Naive B cell (primary cell): ENCODE measurements at places on chromosomes 6 and 20. TPM values are rescaled to one million over a fixed set of nuclear protein-coding genes. Genes with fewer than 3 reads are reported as not detected.
A peak's percentile ranks its signal among the peaks of the same experiment; 100 is the strongest.

DNA sequence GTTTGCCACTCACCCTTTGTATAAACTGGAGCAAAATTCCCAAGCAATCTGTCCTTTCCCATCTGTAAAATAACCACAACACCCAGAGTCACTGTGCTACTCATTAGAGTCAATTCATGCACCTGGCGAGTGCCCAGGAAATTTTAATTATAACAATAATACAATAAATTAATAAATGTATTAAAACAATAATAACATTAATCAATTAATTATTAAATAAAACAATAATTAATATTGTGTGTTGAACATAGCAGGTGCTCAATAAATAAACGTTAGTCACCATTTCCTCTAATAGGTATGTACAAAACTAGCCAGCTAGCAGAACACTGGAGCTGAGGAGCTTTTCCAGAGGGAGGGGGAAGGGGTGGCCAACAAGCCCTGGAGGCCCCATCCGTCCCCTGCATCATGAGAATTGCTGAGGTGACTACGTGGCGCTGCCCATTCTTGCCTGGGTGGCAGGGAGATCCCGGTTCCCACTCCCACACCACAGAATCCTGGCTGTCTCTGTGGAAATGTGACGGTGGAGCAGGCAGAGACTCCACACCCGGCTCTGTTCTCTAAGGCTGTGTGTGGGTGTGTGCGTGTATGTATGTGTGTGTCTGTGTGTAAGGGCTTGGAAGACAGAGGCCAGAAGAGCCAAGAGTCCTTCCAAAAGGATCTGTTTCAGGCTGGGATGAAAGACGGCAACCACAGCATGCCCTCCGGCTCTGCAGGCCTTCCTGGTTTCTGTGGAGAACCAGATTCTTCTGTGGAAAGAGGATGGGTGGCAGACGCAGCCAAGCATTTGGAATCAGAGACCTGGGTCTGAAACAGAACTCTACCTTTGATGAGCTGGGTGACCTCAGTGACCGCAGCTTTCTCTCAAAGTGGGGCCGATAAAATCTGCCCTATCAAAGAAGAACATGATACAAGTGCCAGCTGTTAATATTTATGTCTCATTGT is 18.8 kb upstream of the EZR start:
- peak overlapping the region; percentile 87 for H3K27ac ChIP-seq
- no peaks in the 10 kb centered on the region for H3K36me3 ChIP-seq
- peaks cover 40% of the 10 kb centered on the region for H3K4me1 ChIP-seq
- H3K27me3 ChIP-seq = no peaks in the 10 kb centered on the region
- no peak for DNase-seq
- no peak overlapping the region for H3K4me3 ChIP-seq

GRCh38 chr6:73004861-73005260 is 220.4 kb downstream of the KHDC1L start:
- peaks cover 5% of the 10 kb centered on the region for H3K4me1 ChIP-seq
- H3K27me3 ChIP-seq = no peaks in the 10 kb centered on the region
- no peak overlapping the region for H3K27ac ChIP-seq
- no peak for DNase-seq
- peaks cover 22% of the 10 kb centered on the region for H3K36me3 ChIP-seq

DNA sequence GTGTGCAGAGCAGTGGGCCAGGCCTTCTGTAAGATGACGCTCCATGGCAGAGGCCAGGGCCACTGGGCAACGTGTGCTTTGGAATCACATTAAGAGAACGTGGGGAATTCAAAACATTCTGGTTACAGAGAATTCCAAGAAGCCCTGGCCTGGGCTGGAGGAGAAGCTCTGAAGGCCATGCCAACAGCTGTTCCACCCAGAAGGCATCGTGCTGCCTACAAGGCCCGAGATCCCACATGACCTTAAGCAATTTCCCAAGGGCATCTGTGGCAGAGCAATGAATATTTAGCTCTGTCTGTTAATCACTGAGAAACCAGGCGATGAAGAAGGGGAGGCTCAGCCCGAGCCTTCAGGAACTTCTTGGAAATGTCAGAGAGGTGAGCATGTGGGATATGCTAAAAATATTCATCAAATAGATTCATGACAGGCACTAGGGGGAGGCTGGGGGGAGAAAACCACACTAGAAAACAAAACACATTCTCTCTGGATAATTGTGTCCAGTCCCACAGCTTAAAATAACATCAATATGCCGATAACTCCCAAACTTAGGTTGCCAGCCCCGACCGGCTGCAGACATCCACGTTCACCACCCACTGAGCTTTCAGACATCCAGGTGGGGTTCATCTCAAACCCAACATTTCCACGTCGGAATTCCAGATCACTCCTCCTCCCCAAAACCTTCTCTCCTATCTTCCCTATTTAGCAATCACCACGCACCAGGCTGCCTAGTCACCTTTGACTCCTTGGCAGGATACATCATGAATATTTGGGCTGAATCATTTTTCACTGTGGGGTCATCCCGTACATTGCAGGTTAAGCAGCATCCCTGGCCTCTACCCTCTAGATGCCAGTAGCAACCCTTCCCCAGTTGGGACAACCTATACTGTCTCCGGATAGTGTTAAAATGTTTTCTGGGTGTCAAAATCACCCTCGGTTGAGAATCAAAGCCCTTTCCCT is 6.6 kb downstream of the SULF2 start:
- H3K4me1 ChIP-seq = no peaks in the 10 kb centered on the region
- H3K27me3 ChIP-seq = peaks cover 39% of the 10 kb centered on the region
- H3K4me3 ChIP-seq = no peak overlapping the region
- H3K27ac ChIP-seq = no peak overlapping the region
- H3K36me3 ChIP-seq = peaks cover 10% of the 10 kb centered on the region

GRCh38 chr6:2007165-2007564 is 238.2 kb downstream of the GMDS start:
- no peaks in the 10 kb centered on the region for H3K36me3 ChIP-seq
- no peak overlapping the region for H3K27ac ChIP-seq
- no peaks in the 10 kb centered on the region for H3K27me3 ChIP-seq
- no peak for DNase-seq

- DNase-seq = no peak
- H3K4me3 ChIP-seq = no peak overlapping the region
- no peaks in the 10 kb centered on the region for H3K36me3 ChIP-seq
- no peak overlapping the region for H3K27ac ChIP-seq
Observed at GRCh38 chr6:52595000-52595795, 18.3 kb upstream of the TRAM2 start.

GRCh38 chr6:81145506-81145905 is 607.0 kb downstream of the TENT5A start:
- no peaks in the 10 kb centered on the region for H3K4me1 ChIP-seq
- no peak for DNase-seq
- no peaks in the 10 kb centered on the region for H3K27me3 ChIP-seq
- H3K4me3 ChIP-seq = no peak overlapping the region
- no peak overlapping the region for H3K27ac ChIP-seq

GRCh38 chr20:25533920-25534700 is 51.2 kb downstream of the NINL start:
- H3K27ac ChIP-seq = no peak overlapping the region
- no peaks in the 10 kb centered on the region for H3K4me1 ChIP-seq
- DNase-seq = no peak
- no peaks in the 10 kb centered on the region for H3K36me3 ChIP-seq
- peaks cover 21% of the 10 kb centered on the region for H3K27me3 ChIP-seq
- H3K4me3 ChIP-seq = no peak overlapping the region

- no peak overlapping the region for H3K4me3 ChIP-seq
- DNase-seq = no peak
- H3K4me1 ChIP-seq = no peaks in the 10 kb centered on the region
Observed at GRCh38 chr6:9128970-9129369, 693.6 kb upstream of the SLC35B3 start.

- no peaks in the 10 kb centered on the region for H3K27me3 ChIP-seq
- H3K4me3 ChIP-seq = no peak overlapping the region
- no peak overlapping the region for H3K27ac ChIP-seq
- no peaks in the 10 kb centered on the region for H3K36me3 ChIP-seq
- H3K4me1 ChIP-seq = no peaks in the 10 kb centered on the region
Observed at GRCh38 chr6:165183496-165184140, 125.8 kb downstream of the C6orf118 start.

The XKR7 gene
- polyA plus RNA-seq = not detected

The CTAGE9 gene
- not detected for polyA plus RNA-seq

The RAB44 gene
- polyA plus RNA-seq = not detected

The SPEF1 gene
- polyA plus RNA-seq = not detected
